ENCODE measurements at places on chromosomes 2 and 18. TPM values are rescaled to one million over a fixed set of nuclear protein-coding genes. Genes with fewer than 3 reads are reported as not detected.

GRCh38 chr2:108538000-108538625 is 3.8 kb downstream of the LIMS1 start:
- DNase-seq = peak; percentile 48

Gene SCN2A
- polyA plus RNA-seq = 0.86 TPM

DNA sequence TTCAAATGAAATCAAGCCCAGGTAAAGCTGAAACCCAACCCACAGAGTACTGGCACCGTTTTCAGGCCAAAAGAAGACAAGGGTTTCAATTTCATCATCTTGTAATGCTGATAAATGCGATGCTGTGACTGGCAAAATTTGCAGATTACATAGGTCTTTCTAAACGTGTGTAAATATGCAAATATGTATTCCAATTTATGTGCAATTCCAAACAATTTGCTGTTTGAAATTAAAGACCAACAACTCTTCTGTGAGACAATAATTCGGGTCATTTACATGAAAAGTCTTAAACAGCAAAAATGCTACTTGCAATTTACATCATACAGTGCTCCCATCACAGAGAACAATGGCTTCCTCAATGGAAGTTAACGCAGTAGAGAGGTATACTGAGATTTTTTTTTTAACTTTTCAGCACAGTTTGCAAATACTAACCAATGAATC is 2.8 kb upstream of the ZNF532 start:
- DNase-seq = no peak

Gene PRKAG3
- 0.23 TPM for polyA plus RNA-seq

Gene WDR33
- polyA plus RNA-seq = 43.3 TPM

Gene DES
- 60.9 TPM for polyA plus RNA-seq

Gene MITD1
- 32.7 TPM for polyA plus RNA-seq

DNA sequence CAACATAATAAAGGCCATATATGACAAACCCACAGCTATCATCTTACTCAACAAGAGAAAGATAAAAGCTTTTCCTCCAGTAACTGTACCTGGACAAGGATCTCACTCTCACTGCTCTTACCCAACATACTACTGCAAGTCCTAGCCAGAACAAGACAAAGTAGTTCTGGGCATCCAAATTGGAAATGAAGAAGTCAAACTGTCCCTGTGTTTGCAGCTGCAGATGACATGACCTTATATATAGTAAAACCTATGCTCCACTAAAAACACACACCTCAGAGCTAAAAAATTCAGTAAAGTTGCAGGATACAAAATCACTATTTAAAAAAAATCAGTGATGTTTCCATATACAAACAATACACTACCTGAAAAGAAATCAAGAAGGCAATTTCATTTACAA is 32.2 kb downstream of the USP34 start:
- no peak for DNase-seq

GRCh38 chr2:242034138-242034537 is 164.6 kb downstream of the RTP5 start:
- no peak for DNase-seq

DNA sequence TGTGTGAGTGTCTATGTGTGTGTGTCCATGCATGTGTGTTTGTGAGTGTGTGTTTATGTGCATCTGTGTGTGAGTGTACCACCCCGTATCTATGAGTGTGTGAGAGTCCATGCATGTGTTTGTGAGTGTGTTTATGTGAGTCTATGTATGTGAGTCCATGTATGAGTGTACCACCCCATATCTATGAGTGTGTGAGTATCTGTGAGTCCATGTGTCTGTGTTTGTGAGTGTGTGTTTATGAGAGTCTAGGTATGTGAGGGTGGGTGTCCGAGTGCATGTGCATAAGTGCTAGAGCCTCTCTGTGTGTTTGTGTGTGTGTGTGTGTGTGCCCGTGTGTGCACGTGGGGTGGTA is 86.0 kb upstream of the ATG16L1 start:
- DNase-seq = no peak

Gene SCN7A
- polyA plus RNA-seq = 0.63 TPM

Gene YIPF4
- polyA plus RNA-seq = 74.8 TPM

DNA sequence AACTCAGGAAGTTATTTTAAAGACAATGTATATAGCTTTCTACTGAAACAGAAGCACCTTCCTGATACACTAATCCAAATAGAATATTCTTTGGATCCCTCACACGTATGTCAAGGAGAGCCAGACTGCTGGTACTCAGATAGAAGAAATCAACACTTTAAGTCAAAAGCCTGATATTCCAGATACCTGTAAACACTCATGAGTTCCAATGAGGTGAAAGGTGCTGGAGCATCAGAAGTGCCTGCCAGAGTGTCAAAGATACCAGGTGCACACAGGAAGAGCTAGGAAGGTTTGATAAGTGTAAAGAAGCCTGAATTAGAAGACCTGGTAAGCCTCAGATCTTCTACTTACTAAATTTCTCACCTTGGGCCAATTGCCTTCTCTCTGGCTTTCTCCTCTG is 226.3 kb upstream of the SP5 start:
- no peak for DNase-seq

Gene NBEAL1
- 22.2 TPM for polyA plus RNA-seq

GRCh38 chr18:51196811-51197660 is 445 bp downstream of the MEX3C start:
- DNase-seq = peak; percentile 74

DNA sequence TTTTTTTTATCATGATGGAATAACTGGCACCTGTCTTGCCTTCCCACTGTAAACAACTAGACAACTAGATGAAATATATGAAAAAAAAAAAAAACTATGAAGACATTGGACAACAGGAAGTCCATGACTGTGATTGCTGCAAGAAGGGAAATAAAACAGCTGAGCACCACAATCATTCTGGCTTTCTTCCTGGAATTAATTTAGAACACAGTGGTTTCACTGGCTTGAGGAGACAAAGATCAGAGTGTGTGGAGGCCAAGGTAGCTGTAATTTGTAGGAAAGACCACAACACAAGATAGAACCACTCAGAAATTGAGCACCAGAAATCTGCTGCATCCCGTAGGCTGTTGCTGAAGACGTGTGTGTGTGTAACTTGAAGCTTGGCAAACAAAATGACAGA is 121.1 kb upstream of the PID1 start:
- DNase-seq = no peak

GRCh38 chr2:229749779-229750178 is 35.4 kb upstream of the DNER start:
- no peak for DNase-seq

Gene CASP10
- polyA plus RNA-seq = 2.0 TPM

DNA sequence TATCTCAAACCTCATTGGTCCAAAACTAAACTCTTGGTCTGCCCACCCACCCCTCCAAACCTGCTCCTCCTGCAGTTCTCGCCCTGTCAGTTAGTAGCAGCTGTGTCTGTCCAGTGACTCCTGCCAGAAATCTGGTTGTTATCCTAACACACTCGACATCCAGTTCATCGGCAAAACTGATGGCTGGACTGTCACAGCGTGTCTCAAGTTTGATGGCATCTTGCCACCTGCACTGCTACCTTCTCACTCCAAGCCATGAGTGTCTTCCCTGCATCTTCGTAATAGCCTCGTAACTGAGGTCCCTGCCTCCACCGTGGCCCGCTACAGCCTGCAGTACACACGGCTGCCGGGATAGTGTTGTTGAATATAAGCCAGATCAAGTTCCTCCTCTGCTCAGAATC is 470.1 kb upstream of the RAB12 start:
- DNase-seq = no peak

GRCh38 chr18:1999387-1999786 is 571.9 kb downstream of the METTL4 start:
- no peak for DNase-seq

GRCh38 chr18:35789543-35789942 is 182.9 kb upstream of the RMP24 start:
- DNase-seq = no peak

Gene EIF2B4
- 67.5 TPM for polyA plus RNA-seq

DNA sequence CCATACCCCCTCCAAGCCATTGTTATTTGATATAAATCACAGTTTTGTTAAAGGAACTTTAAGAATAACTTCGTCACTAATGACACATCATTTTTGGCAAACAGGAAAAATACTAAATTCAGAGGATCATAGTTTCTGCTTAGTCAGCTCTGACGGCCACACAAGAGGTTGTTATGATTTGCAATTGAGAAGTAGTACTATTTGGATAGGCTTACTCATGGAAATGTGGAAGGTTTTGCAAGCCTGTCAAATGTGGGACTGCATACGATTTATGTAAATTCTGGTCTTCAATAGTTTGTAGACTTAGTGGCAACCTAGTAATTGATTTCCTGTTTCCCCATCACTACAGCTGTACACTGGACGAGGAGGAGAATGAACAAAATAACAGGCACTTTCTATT is 108.1 kb downstream of the ARHGEF33 start:
- peak; percentile 9 for DNase-seq

Gene ZC3H15
- polyA plus RNA-seq = 77.2 TPM

Gene TPO
- polyA plus RNA-seq = 0.18 TPM

Gene C1QL2
- polyA plus RNA-seq = 12.9 TPM

Gene RESP18
- not detected for polyA plus RNA-seq

Gene C2orf81
- 0.76 TPM for polyA plus RNA-seq

DNA sequence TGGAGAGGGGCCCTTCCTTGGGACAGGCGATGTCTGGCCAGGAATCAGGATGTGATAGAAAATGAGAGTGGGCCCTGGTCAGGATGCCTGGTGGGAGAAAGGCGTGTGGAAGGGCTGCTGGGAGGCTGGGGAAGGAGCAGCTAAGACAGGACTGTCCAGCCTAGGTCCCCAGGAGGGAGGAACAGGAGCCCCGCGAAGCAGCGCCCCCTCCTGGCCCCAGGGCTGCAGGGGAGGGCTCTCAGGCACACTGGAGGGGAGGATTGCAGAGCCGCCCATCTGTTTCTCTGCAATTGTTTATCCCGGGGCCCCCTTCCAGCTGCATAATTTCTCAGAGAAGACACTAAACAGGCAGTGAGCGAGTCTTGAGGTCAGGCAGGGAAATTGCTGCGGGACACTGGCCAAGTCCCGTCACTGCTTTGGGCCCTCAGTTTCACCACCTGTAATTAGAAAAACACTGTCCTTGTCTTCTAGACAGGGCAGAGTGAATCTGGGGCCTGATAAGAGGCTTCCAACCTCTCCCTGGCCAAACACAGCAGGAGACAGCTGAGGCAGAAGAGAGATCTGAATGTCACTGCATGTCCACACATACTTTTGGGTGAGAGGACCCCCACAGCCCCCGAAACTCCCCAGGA is 3.9 kb upstream of the NPPC start:
- DNase-seq = no peak

- no peak for DNase-seq
These were observed 37.8 kb downstream of the GORASP2 start for GRCh38 chr2:170966648-170967396.

GRCh38 chr18:43312891-43313290 is 35.6 kb upstream of the SYT4 start:
- no peak for DNase-seq

GRCh38 chr2:17759805-17760204 is 5.9 kb downstream of the GEN1 start:
- no peak for DNase-seq

DNA sequence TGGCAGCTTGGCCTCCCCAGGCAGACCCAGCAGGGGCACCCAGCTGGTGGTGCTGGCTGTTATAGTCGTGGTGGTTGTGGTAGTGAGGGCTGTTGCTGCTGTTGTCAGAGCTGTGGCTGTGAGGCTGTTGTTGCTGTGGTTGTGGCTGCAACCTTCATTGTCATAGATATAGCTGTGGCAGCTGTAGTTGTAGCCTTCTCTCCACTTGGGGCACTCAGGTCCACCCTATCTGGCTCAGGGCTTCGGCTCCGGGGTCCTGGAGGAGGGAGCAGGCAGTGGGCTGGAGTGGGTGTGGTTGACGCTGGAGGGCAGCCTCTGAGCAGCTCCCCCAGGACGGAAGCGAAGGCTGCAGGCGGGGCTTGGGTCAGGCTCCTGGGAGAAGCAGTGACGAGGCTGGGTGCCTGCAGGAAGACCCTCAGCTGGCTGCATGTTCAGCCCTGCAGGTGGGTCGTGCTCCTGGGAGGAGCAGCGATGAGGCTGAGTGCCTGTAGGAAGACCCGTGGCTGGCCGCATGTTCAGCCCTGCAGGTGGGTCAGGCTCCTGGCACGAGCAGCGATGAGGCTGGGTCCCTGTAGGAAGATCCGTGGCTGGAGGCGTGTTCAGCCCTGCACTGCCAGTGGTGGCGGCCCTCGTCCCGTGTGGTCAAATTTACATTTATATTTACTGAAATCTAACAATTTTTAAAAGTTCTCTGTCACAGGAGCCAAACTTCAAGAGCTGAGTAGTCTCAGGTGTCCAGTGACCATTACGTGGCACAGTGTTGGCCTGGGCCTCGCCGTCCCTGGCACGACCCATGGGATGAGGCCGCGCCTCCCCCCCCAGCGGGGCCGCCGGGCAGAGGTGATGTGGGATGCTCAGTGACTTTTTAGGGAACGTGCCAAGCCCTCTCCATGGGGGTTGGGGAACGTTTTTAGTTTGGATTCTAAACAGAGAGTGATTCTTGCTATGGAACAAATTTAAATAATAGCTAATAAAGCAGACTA is 79.2 kb upstream of the PXDN start:
- peak; percentile 50 for DNase-seq

- DNase-seq = peak; percentile 37
These were observed 86.0 kb downstream of the SPP2 start for GRCh38 chr2:234136461-234136860.

GRCh38 chr2:2707206-2707991 is 376.3 kb upstream of the MYT1L start:
- DNase-seq = no peak

DNA sequence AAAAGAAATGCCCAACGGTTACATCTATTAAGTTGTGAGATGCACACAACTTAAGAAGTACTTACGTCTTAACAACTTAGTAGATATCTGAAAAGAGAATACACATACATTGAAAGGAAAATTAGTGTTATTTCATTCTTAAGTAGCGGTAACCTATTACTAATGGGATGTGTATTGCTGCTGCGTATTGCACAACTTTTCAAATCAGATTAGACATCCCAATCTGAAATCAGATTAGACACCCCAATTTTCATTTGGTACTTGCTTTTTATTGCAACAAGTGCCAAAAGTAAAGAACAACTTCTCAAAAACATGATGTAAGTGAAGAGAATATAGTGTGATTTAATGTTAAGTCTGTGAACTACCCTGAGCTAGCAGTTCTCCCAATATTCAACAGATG is 155.5 kb downstream of the DSC3 start:
- DNase-seq = no peak

Gene KDSR
- polyA plus RNA-seq = 50.7 TPM

GRCh38 chr2:56195563-56195962 is 11.8 kb downstream of the CCDC85A start:
- no peak for DNase-seq

Gene RAB27B
- polyA plus RNA-seq = 4.5 TPM

DNA sequence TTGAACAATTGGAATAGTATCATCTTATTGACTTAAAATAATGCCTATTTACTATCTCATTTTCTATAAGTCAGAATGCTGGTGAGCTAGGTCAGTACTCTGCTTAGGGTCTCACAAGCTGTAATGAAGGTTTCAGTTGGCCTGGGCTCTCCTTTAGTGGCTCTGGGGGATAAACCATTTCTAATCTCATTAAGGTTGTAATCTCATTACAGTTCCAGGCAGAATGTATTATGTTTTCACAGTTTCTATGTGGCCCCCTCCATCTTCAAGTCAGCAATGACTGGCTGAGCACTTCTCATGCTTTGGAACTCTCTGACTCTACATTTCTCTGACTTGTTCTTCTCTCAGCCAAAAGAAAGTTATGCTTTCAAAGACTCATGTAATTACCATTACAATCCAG is 163.1 kb downstream of the CCDC178 start:
- DNase-seq = no peak

GRCh38 chr18:61541673-61542072 is 208.4 kb downstream of the CDH20 start:
- no peak for DNase-seq

Gene CFAP65
- 0.06 TPM for polyA plus RNA-seq
